Mesenteric fat pad (tissue), 1 donor: ENCODE measurements at places on chromosomes 6 and 20.
A peak's percentile ranks its signal among the peaks of the same experiment; 100 is the strongest.

DNA sequence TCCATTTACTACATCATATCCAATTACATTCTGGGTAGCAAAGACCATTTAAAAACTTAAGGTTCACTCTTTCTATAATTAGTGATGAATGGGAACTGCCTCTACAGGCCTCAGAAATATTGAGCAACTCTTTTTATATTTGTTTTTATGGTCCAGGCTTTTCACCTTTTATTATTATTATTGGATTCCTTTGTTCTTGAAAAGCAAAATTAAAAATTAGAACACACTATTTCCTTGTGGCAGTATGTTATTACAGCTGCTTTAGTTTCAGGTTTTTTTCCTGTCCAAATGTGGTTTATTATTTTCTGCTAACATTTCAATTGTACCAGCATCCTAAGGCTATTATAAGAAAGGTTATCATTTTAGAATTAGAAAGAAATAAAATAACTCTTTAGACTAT is 150.1 kb downstream of the FARS2 start:
- DNase-seq, result no peak

- DNase-seq, result peak; percentile 94
These were observed 945 bp downstream of the PHF10 start for GRCh38 chr6:169723200-169723909.

- DNase-seq, result no peak
These were observed 143.2 kb downstream of the PTCHD4 start for GRCh38 chr6:47967843-47968242.

- no peak for DNase-seq
These were observed 42.8 kb upstream of the PLCG1 start for GRCh38 chr20:41094353-41095055.

GRCh38 chr6:4640139-4640538 is 136.1 kb upstream of the CDYL start:
- DNase-seq, result no peak

- no peak for DNase-seq
These were observed at the start of gene CRYBG1 for GRCh38 chr6:106360410-106360988. TSS of gene CRYBG1 (plus strand) at chr6:106360717. CDS start at chr6:106360909, 192 bp downstream.

DNA sequence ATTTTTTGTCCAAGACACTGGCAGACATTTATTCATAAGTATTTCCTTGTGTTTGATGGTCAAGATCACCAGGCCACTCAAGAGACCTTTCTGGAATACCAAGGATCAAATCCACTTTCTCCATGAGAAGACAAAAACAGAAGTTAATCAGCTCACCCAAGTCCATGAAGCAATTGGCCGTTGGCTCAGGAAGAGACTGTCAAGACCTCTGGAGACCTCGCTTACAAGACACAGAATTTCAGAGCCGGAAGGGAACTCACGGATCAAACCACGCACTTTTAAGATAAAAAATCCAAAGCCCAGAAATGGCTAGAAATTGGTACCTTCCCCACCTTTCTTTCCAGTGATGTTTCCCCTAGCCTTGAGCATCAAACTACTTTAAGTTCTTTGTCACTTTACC is 3.3 kb downstream of the TRERF1 start:
- no peak for DNase-seq

GRCh38 chr6:45704056-45704800 is 311.4 kb downstream of the CLIC5 start:
- no peak for DNase-seq

DNA sequence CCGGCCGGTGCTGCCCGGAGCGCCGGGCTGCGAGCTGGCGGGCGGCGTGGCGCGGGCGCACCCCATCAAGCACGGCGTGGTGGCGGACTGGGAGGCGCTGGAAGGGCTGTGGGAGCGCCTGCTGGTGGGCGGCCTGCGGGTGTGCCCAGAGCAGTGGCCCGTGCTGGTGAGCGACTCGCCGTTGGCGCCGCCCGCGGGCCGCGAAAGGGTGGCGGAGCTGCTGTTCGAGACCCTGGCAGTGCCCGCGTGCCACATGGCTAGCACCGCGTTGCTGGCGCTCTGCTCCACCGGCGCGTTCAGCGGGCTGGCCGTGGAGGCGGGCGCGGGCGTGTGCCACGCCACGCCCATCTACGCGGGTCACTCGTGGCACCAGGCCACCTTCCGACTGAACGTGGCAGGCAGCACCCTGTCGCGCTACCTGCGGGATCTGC is 517 bp downstream of the ACTL10 start:
- no peak for DNase-seq

- no peak for DNase-seq
These were observed 1.3 kb downstream of the TAP1 start for GRCh38 chr6:32852018-32852843.

DNA sequence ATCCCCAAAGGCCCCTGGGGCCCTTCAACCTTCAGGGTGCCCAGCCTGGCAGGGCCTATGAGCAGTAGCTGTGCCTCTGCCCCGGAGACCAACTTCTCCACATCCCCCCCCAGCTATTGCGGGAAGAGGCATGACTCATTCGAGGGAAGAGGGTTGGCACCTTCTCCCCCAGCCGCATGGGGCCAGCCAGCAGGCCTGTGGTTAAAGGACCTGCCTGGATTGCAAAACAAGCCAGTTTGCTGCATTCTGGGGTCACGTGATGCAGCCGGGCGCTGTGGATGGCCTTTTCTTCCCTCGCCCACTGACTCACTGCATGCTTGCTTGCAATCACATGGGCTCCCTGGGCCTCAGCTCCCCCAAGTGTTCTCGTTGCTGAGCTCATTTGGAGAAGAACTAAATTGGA is 182.5 kb downstream of the MAFB start:
- peak; percentile 94 for DNase-seq

DNA sequence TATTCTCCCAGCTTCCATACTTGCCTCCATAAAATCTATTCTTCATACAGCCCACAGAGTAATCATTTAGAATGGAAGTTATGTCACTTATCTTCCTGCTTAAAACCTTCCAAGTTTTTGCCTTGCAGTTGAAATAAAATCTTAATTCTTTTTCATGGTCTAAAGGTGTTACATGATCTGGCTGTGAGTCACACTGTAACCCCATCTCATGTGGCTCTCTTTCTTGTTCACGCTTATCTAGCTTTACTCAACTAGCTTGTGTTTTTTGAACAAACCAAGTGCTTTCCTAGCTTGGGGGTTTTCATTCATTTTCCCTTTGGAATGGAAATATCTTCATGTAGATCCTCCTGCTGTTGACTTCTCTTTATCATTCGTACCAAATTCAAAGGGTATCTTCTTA is 23.6 kb upstream of the THEMIS start:
- no peak for DNase-seq

- DNase-seq, result no peak
These were observed 11.0 kb downstream of the TTBK1 start for GRCh38 chr6:43254138-43254817.

DNA sequence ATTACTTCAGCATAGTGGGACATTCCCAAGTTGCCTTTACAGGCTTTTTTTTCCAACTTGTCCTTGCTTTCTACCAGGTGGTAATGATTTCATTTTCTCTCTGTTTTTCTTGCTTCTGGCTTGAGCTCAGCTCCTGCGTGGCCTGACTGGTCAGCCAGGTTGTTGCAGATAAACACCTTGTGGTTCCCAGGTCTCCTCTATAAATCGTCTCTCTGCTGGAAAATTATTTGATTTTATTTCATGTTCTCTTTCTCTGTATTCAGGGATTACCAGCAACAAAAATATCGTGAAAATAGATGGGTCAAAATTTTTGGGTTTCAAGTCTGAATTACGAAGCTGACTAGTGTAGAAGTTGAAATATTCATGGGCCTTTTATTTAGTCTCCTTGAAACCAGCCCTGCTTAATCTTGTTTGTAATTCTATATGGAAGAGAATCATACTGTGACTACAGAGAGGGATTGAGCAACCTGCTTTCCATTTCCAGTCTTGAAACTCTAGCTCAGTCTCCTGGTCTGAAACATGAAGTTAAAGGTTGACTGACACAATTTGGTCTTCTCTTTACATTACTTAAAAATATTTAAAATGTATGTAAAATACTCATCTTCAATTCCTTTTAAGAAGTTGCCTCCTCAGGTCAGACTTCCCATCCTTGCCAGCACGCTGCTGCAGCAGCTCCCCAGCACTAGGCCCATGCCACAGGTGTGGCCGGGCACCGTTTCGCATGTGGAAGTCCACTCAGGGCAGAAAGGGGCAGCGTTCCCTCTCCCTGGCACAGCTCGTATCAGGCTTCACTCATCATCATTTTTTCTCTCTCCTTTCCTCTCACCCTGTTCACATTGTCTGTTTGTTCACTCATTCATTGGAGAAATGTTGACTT is 7.1 kb downstream of the DUSP22 start:
- DNase-seq, result no peak

- DNase-seq, result no peak
These were observed 432.8 kb downstream of the CDC5L start for GRCh38 chr6:44820321-44820720.

- no peak for DNase-seq
These were observed 136.3 kb downstream of the CD109 start for GRCh38 chr6:73832313-73832712.
